ENCODE measurements at places on chromosomes 4 and X.

DNA sequence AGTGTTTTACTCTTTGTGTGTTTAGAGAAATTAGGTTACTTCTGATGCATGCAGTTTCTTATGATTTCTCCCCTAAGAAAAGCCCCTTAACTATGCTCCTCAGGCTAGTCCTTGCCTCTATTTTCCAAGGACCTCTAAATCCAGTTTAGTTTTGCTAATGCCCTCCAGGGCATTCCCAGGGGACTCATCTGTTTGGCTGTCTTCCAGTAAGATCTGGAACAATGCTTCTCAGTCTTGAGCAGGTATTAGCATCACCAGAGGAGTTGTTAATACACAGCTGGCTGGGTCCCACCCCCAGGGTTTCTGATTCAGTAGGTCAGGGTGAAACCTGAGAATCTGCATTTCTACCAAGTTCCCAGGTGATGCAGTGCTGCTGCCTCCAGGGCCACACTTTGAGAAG lies 56.9 kb downstream of the OTC start:
- no peak for DNase-seq

DNA sequence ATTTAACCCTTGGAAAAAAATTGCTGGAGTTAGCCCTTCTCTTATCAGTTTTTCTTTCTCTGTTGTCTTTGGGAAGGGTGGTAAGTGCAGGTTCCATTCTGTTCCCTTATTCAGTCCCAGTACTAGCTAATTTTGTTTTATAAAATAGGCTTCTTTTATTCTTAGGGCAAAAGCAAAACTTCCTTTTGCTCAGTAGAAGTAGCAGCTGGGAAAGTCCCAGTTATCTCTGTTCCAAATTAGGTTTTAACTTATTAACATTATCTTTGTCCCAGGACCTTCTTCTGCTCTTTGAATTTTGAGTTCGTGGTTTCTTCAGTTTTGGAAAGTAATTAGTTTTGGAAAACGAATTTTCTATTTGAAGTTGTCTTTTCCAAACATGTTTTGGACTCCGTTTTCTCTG lies 61.1 kb downstream of the BANK1 start:
- DNase-seq: no peak

GRCh38 chrX:98931216-98931615 lies 1478.9 kb downstream of the PCDH19 start:
- no peak for DNase-seq

DNA sequence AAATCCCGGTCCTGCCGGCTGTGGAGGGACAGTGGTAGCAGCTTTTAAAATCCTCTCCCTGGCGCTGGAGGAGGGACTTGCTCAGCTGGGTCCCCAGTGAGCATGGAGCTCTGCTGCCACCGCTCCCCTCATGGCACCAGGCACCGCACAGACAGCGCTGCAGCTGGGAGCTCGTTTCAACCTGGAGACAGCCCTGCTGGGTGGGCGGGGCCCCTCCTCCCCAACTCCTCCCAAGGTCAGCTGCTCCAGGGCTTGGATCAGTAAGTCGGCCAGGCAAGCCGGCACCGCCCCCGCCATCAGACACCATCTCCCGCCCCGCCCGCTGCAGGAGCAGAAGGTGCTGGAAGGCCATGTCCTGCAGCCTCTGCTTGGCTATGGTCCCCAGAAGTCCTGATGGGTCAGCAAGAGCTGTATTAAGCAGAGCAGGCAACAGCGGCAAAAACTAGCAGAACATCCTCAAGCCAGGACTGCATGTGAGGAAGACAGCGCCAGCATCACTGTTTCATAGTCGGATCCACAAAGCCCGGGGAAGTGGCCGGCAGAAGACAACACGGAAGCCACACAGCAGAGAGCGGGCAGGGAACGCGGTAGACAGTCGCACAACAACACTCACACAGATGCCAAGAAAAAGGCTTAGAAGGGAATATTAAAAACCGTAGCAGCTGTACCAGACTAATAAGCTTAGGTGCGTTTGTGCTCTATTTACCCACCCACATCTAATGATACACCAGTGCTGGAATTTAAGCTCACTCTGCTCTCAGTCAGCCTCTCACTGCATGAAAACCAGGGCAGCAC lies 16.2 kb downstream of the ZFYVE28 start:
- DNase-seq: no peak

- no peak for DNase-seq
Observed at GRCh38 chr4:48147621-48148020, 13.6 kb upstream of the TXK start.

GRCh38 chr4:17095771-17096170 lies 197.3 kb upstream of the LDB2 start:
- no peak for DNase-seq

GRCh38 chr4:53510321-53510720 lies 81.0 kb downstream of the LNX1 start:
- DNase-seq: no peak

DNA sequence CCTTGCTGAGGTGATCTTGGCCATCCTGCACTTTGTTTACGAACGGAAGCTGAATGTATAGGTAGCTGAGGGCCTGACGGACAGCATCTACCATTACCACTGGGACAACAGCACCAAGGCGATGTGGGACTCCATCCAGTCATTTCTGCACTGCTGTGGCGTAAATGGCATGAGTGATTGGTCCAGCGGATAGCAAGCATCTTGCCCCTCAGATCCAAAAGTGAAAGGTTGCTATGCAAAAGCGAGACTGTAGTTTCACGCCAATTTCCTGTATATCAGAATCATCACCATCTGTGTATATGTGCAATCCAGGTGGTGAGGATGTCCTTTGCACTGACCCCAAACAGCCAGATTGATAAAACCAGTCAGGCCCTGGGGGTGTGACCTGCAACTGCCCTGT lies 4.2 kb upstream of the PYURF start:
- DNase-seq: no peak

- DNase-seq: no peak
Observed at GRCh38 chr4:95358421-95358820, 190.4 kb downstream of the UNC5C start.

DNA sequence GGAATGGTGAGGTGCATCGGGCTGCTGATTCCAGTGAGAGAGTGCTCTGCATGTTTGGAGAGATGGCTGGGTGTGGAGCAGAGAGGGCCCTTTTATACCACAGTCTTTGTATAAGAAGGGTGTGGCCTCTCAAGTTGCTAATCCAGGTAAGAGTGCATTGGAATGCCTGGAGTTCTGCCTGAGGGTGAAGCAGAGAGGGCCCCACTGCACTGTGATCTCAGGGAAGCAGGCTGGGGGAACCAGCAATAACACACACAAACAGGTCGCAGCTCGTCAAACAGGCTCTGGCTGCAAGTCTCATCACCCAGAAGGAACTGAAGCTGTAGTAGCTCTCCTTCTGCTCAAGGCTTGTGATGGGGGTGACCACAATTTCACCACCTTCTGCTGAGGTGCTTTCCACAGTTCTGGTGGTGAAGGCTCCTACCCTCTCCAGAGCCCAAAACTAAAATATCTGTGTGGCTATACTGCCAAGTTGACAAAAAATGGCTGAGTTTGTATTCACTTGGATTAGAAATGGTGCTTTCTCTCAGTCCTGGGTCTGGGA lies 687.4 kb upstream of the HS3ST1 start:
- no peak for DNase-seq

- no peak for DNase-seq
Observed at GRCh38 chr4:109232681-109233080, 69.8 kb downstream of the COL25A1 start.

GRCh38 chr4:47486231-47486673 lies 1.2 kb downstream of the ATP10D start:
- no peak for DNase-seq

- DNase-seq: no peak
Observed at GRCh38 chrX:112835019-112835418, 5.6 kb downstream of the AMOT start.

DNA sequence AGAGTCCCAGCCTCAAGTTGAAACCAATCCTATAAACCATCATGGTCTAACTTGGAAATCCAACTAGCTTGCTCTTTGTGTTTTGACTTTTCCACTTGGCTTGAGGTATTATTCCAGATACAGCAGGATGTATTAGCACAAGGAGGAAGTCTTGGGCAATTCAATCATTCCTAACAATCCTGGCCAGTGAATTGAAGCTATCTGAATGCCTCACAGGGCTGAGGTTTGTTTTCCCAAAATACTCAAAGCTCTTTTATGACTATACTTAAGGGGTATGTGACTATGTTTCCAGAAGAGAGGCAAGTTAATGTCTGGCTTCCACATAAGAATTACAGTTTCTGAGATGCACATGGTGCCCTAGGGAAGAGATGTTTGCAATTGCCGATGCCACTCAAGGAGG lies 66.8 kb upstream of the SH3RF1 start:
- no peak for DNase-seq

- DNase-seq: no peak
Observed at GRCh38 chr4:108058685-108059440, 69.2 kb downstream of the HADH start.

DNA sequence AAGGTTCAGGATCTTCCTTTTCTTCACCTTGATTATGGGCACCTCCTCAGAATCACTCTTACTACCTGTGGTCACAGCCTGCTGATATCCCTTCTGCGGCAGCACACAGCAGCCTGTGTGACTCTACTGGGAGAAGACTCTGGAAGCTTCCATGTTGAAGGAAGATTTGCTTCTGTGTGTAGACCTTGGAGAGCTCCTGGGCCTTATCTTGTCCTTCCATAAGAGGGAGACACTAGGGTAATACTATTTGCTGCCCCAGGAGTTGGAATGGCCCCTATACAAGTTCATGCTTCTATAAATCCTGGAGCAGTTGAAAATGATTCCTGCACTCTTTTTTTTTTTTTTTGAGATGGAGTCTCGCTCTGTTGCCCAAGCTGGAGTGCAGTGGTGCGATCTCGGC lies 10.2 kb upstream of the SUPT20HL1 start:
- DNase-seq: no peak
